ENCODE measurements at places on chromosomes 6 and 20.

GRCh38 chr6:30211899-30212298 lies 1.3 kb downstream of the TRIM26 start:
- no peak for DNase-seq

DNA sequence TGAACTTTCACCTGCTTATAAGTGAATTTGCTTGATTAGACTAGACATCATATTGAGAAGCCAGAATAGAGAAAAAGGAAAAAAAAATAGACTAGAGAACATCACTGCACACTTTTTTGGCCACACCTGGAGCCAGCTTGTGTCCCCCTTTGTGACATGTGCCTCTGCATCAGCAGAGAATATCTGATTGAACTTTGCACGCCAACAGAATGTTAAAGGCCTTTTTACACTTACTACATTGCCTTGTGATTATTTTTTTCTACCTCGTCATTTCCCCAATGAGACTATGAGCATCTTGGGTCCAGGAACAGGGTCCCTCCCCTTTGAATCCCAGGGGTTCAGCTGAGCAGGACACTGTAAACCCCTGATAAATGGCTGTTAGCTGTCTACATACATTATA lies 17.2 kb upstream of the ZNF133 start:
- DNase-seq = no peak

GRCh38 chr6:48957781-48958180 lies 505.3 kb downstream of the MMUT start:
- no peak for DNase-seq

GRCh38 chr6:87909849-87910248 lies 137.8 kb upstream of the SPACA1 start:
- no peak for DNase-seq

DNA sequence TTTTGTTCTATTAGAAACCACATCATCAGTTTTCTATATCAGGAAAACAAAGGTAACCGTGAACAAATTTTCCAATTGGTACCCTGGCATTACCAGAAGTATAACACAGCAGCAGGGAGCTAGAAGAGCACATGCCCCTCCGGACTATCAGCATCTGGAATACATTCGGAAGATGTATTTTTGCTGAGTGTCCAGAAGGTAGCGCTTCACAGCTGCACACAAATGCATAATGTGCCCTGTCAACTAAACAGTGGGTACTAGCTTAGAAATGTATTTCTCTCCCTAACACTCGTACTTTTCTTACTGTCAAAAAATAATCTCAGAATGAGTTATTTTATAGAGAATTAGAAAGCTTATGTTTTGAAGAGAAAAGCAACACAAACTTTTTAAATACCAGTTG lies 77.6 kb downstream of the HUS1B start:
- DNase-seq = no peak

DNA sequence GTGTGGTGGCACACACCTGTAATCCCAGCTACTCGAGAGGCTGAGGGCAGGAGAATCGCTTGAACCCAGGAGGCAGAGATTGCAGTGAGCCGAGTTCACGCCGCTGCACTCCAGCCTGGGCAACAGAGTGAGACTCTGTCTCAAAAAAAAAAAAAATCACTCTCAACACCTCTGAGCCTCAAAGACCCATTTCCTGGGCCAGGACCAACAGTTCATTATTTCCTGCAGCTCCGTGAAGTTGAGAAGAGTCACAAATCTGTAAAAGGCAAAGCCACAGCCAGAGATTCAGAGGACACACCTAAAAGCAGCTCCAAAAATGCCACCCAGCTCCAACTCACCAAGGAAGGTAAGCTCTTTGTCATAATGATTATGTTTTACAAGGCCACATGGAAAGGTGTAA lies 15.2 kb upstream of the NOP56 start:
- no peak for DNase-seq

- peak; percentile 42 for DNase-seq
Observed at GRCh38 chr20:2237059-2237458, 58.7 kb upstream of the TGM3 start.

DNA sequence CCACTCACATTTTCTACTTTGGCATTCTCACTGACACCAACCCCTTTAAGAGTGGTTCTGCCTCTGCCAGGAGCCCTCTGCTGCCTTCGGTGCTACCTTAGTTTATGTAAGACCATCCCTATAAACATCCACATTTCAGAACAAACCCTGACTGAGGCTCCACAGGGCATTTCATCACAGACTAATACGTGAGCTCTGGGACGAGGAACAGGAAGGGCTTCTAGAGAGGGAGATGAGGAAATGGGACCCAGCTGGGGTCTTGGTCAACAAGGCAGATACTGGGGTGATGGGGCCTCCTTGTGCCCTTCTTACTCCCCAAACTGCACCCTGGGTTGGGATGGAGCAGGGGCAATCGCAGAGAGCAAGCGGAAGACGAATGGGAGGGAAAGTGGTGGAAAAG lies 86.5 kb upstream of the FYN start:
- DNase-seq = no peak

DNA sequence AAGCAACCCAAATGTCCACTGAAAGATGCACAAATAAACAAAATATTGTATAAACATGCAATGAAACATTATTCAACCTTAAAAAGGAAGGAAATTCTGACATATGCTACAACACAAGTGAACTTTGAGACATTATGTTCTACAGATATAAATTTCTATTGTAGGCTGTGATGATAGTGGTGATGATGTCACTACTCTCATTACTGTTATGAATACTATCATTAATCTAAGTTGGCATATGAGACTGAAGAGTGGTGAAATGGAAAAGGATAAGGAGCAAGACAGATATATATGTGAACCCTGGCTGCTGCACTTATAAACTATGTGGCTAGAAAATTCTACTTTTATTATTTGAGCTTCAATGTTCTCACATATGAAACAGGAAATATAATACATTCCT lies 360.2 kb downstream of the TFAP2A start:
- no peak for DNase-seq

DNA sequence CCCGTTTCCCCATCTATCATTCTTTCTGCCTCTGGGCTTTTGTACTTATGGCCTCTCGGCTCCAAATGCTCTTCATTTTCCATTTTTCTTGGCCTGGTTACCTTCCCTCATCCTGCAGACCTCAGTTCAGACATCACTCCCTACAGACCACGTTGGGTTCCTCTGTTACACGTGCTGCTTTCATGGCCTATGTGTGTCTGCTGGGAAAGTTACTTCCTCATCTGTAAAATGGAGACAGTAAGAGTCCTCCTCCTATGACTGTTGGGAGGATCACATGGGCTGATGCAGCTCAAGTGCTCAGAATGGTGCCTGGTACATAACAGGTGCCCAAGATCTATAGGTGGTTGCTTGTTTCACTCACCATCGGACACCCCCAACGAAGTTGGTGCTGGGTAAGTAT lies 13.5 kb downstream of the KCNK17 start:
- DNase-seq = no peak

DNA sequence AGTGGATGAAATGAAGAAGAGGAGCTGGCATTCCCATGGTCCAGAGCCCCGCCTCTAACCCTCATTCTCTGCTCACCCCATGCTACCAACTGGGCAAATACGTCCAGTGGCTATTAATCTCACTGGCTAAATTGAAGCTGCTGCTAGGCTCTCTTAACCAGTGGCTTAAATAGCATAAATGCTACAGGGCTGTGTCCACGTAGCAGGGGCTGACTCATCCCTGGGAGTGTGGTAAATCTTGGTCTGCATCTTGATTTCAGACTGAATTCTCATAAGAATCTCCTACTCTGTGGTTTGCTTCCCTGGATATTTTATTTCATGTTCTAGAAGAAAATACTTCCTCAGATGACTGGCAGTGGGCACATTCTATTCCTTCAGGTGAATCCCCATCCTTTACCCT lies 193.1 kb upstream of the ARG1 start:
- DNase-seq = no peak

DNA sequence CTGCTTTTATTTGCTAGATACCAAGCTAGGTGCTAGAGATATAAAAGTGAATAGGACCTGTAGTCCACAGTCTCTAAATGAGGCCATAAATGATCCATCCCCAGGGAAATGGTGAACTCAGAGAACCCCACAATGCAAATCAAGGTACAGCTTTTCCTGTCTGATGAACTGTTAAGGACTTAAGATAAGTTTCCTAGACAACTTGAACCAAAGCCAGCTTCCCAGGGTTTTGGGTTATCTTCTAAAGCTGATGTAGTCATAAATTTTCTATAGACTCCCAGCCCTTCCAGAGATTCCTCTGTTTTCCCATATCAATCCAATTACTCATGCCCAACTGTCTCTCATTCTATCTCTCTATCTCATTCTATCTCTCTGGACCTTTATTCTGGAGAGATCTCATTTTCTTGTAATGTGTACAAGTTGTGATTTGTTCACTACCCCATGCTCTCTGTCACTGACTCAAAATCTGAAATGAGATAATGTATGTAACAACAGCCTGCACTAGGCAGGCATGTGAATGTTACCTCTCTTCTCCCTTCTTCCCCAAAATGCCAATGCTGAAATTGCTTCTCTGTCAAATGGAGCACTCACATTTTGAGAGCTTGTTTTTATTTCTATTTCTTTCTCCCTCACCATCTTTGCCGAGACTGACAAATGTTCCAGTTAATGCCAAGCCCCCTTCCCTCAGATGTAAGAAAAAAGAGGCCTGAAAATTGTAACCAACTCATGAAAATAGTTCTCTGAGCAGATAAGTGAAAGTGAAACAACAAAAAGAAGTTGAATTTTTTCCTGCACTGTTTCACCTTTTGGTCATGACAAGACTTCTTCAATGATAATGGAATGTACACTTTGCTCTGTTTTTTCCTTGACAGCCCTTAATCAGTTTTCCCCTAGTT lies 279.9 kb downstream of the SLC35F1 start:
- no peak for DNase-seq

GRCh38 chr6:80623066-80623815 lies 516.8 kb downstream of the BCKDHB start:
- DNase-seq = no peak

DNA sequence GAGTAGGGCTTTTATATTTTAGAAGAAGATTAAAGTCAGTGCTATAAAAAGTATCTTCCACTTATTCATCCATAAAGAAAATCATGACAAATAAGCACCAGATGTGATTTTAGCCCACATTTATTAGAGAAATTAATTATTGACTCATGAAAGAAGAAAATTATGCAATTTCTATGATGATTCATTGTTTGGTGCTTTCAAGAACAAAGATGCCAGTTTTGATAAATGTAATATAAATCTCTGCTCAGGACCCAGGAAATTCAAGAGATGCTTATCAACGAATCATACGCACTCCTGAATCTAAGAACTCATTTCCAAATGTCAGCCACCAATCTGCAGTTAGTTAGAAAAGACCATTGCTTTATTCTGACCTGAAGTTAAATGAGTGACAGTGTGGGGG lies 211.4 kb downstream of the ARHGAP18 start:
- DNase-seq = no peak

DNA sequence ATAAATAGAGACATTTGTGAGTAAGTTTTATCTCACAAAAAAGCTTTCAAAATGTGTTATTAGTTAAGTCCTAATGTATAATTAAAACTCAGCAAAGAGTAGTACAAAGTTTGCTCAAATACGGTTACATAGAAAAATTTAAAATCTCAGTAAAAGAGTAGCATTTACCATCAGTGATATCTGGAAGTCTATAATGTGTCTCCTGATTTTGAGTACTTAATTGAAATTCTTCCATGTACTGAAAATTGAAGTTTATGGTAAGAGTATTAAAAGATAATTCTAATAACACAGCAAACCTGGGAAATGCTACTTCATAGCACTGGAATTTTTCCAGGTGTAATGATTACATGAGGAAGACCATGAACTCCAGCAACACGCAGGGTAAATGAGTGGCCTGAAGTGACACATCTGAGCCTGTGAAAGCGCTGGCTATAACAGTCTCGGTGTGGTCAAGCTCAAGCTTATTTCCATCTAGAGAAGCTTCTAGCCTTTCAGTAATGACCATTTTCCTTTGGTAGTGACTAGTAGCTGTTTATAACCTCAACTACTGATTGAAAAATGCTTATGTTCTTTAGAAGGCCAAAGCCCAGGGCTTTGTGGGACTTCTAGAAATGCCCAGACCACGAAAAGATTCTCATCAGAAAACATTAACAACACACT lies 203.2 kb downstream of the ISM1 start:
- DNase-seq = no peak

DNA sequence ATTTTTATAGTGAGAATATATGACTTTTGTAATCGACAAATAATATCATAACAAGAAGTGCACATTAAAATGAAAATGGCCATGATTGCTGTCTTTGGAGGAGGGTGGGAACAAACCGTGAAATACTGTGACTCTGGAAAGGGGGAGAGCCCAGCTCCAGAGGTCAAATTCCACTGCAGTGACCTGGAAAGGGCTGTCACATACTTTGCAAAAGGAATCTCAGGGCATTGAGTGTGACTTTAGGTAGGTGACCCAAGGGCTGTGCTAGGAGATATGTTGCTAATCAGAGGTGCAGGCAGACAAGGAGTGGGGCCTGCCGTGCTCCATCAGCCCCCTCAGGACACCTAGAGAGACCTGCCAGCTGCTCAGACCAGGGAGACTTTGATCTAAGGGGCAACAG lies 28.1 kb upstream of the BMP7 start:
- DNase-seq = no peak

DNA sequence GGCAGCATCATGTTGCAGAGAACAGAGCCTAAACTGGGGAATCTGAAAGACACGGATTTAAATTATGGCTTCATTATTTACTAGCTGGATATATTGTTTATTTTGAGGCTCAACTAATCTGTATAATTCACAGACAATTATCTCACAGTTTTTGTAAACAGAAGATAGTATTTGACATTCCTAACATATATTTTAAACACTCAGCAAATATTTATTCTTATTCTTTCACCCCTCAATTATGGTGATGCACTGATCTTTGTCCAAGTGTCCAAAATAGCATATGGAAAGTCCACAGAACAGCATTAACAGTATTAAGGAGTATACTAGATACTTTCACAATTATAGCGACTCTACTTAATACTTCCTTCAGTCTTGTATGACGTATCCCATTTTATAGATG lies 257.0 kb downstream of the ADGRG6 start:
- DNase-seq = no peak

- peak; percentile 90 for DNase-seq
Observed at GRCh38 chr20:33719989-33720709, at the start of gene PXMP4. TSS of gene PXMP4 (minus strand) at chr20:33720310. CDS start at chr20:33720207, 103 bp downstream.

- no peak for DNase-seq
Observed at GRCh38 chr6:23340271-23340670, 770.9 kb downstream of the HDGFL1 start.

DNA sequence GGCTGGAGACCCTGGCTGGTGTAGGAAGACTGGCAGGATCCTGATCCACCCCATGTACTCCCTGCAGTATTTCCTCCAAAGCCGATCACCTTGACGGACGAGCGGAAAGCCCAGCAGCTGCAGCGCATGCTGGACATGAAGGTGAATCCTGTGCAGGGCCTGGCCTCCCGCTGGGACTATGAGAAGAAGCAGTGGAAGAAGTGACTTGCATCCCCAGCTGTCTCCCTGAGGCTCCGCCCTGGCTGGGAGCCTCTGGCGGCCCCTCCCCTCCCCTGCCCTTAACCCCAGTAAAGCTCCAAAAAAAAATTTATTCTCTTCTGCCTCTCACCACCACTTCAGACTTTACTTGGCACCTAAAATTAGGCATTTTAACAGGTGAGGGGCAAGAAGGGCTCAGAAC lies 7.0 kb downstream of the COX4I2 start:
- DNase-seq = no peak

Measured in tibial nerve (tissue), 4 donors.